ENCODE measurements at places on chromosomes 12 and 14. TPM values are rescaled to one million over a fixed set of nuclear protein-coding genes. Genes with fewer than 3 reads are reported as not detected.

The KLRB1 gene
- 8.1 TPM for polyA plus RNA-seq

The KLHL33 gene
- 0.60 TPM for polyA plus RNA-seq

DNA sequence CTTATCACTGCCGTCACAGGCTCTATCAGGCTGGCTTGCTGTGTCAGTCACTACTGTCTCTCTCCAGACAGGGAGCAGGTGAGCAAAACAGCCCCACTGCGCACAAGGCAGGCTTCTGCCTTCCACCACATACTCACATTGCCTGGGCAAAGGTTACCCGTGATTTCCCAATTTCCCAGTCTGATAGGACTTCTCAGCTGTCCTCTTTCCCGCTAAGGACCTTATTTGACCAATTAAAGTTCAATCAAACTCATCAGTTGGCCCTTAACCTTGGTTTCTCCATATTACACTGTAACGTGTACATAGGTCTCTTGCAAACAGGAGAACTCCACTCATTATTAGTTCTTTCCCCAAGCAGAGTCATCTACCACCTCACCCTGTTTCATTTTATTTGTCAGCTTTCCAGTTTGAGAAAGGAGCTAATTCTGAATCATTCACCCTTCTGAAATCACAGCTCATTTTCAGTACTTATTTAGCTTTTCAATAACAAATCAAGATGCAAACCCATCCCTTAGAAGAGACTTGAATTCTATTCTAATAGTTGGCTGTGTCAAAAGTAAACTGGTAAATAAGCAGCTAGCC lies 170.8 kb downstream of the ESR2 start:
- DNase-seq, result no peak

DNA sequence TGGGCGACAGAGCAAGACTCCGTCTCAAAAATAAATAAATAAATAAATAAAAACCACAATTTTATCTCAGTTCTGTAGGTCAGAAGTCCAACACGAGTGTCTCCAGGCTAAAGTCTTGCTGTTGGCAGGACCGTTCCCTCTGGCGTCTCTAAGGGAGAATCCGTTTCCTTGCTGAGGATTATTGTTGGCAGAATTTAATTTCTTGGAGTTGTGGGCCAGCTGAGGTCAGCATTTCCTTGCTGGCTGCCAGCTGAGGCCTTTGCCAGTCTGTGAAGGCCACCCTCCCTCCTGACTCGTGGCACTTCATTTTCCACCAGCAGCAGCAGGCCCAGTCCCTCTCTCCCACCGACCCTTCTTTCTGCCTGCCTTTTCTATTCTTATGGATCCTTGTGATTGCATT lies 17.2 kb downstream of the PSMC1 start:
- DNase-seq, result no peak

DNA sequence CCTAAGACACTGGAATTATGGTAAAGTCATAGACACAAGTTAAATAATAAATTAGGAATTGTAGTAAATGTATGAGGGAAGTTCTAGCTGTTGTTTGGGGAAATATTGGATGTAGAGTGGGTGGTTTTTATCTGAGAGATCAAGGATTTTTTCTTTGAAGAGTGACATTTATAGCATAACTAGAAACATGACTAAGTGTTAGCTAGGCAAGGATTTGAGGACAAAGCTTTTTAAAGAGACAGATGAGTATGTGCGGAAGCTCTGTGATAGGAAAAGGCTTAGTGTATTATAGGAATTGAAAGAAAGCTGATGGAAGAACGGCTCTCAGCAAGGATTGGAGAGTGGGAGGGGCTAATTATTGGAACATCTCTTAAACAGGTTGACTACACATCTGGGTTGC lies 24.5 kb downstream of the PDZRN4 start:
- DNase-seq, result no peak
